CD4-positive, alpha-beta T cell treated with Interleukin-4 for 4 hours (primary cell): ENCODE measurements at places on chromosomes 7 and 10.

DNA sequence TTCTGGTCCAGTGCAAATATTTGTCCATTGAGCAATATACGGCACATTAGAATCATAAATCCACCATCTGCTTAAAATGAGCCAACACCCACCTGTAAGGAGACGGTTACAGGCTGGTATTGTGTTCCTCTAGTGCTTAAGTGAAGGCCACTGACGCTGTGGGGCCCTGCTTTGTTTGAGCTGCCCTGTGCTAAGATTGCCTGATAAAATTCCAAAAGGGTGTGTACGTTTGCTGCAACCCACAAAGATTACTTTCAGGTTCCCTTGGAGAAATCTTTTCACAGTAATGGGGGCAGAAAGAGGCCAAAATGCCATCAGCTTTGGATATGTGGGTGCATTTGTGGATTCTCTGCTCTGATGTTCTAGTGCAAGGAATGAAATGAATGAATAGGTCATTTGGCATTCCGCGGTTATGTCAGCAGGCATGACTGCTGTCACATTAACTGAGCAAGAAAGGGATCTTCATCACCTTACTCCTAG, 34.4 kb downstream of the AGR3 start:
- no peak for DNase-seq

DNA sequence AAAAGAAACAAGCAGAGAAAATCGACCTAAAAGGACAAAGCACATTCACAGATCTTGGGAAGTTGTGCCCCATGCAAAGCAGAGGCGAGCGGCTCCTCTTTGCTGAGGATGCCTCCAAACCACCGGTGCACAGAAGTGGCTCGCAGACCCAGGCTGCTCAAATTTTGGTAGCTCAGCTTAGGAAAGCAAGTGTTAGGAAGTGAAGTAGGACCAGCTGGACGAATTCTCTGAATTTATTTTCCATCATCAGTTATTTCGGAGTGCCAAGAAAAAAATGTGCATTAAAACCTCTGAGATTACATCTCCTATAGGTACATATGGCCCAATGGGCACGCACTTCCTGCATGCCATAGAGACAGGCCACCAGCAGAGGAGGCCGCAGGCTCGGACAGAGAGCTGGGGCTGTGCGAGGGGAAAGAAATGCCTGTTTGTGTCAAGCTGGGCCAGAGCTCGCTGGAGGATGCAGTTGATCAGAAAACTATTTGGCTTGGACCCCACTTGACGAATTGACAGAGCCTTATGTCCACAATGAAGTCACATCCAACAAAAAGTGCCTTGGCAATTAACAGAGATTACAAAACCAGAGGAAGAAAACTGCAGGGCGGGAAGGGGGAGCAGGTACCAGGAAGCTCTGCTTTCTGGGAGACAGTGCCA, 122.3 kb upstream of the LYZL2 start:
- DNase-seq, result no peak

DNA sequence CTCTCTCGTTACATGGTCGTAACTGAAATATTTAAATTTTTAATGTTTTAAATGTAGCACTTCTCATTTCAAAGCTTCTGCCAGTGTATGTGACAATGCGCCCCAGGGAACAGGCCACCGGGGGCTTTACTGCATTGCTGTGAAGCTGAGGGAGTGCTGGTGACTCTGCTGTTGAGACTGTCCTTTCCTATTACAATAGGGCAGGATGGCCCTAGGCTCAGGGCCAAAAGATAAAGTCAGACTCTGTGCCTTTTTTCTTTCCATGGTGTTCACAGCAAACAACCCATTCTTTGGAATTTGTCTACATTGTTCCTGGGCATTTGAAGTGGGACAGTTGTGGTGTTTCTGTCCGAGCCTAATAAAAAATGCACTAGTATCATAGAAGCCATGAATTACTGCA, 107.3 kb downstream of the GALNT11 start:
- DNase-seq, result no peak

DNA sequence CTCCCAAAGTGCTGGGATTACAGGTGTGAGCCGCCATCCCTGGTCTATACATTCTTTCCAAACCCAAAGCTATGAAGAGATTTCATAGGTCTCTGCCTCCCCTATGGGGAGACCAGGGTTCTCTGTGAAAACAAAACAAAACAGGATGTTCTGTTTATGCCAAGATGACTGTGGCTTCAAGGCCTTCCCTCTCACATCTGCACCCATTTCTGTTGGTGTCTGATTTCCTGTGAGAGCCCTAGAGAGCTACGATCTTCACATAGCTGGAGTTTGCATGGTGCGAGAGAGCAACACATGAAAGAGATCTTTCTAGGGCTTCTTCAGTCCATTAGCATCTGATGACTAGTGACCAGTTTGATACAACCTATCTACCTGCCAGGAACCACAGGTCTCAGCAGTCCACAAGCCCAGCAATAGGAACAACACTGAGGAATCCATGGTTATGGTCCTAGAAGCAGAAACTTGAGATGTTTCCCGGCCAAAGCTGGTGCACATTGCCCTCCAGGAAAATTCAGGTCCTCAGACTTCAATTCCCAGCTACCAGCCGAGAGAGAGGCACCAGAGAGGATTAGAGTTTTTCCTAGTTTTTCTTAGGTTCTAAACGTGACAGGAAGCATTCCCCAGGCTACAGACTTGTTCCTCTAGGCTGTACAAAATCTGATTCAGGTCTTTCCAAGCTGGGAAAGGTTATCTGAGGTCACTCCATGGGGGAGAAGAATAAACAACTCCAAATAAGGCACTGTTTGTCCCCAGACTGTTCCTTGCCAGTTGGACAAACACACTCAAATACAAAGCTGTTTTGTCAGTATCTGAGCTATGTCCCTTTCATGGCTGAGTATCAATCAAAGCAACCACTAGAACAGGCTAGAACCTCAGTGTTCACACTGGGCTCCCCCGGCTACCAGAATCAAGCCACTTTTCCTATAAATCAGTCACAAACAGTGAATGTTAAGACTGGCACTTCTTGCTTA, 259.7 kb downstream of the CALN1 start:
- no peak for DNase-seq
